Activated CD4-positive, alpha-beta T cell treated with anti-CD3 and anti-CD28 coated beads, Interleukin-2, amount 10 ng/mL, durations not matched to agents 24 days and 14 days (primary cell): ENCODE measurements at places on chromosomes 16 and 17. TPM values are rescaled to one million over a fixed set of nuclear protein-coding genes. Genes with fewer than 3 reads are reported as not detected.

GRB7 gene
- 0.30 TPM in 1 of 2 replicates, not detected in the other for total RNA-seq

TIMM22 gene
- total RNA-seq = 14.7 and 15.7 TPM in 2 replicates

DNA sequence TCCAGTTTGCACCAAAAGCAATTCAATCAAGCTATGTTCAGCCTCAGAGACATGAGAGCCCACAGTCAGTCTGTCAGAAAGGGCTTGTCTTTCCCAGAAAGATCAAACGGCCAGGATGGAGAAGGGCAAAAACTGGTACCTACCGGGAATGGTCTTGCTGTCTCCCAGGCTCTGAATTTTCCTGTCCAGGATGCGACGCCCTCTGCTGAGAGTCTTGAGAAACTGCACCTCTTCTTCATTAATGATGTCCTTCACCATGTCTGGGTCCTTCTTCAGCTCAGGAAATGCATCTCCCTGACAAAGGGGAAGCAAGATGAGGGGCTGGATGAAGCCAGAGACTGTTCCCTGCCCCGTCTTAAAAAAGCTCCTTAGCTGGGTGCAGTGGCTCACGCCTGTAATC lies 15.8 kb upstream of the EXOSC6 start:
- peak; percentile 76 for DNase-seq
- peaks cover 66% of the 10 kb centered on the region for H3K36me3 ChIP-seq
- H3K4me3 ChIP-seq = no peak overlapping the region
- H3K27me3 ChIP-seq = no peaks in the 10 kb centered on the region

- peak overlapping the region; percentile 14 for H3K4me3 ChIP-seq
- DNase-seq = peak; percentile 77
- peaks cover 19% of the 10 kb centered on the region for H3K4me1 ChIP-seq
These were observed 17.2 kb upstream of the ALOX15 start for GRCh38 chr17:4658478-4659305.

GRCh38 chr17:72182371-72182873 lies 61.6 kb downstream of the SOX9 start:
- no peak overlapping the region for H3K4me3 ChIP-seq
- H3K27ac ChIP-seq = no peak overlapping the region
- H3K27me3 ChIP-seq = no peaks in the 10 kb centered on the region
- DNase-seq = no peak
- no peaks in the 10 kb centered on the region for H3K4me1 ChIP-seq
- no peaks in the 10 kb centered on the region for H3K36me3 ChIP-seq

- no peak overlapping the region for H3K27ac ChIP-seq
- H3K27me3 ChIP-seq = peaks cover 12% of the 10 kb centered on the region
- no peak for DNase-seq
- no peak overlapping the region for H3K4me3 ChIP-seq
- no peaks in the 10 kb centered on the region for H3K36me3 ChIP-seq
These were observed 36.7 kb upstream of the TANC2 start for GRCh38 chr17:62929320-62929719.

DNA sequence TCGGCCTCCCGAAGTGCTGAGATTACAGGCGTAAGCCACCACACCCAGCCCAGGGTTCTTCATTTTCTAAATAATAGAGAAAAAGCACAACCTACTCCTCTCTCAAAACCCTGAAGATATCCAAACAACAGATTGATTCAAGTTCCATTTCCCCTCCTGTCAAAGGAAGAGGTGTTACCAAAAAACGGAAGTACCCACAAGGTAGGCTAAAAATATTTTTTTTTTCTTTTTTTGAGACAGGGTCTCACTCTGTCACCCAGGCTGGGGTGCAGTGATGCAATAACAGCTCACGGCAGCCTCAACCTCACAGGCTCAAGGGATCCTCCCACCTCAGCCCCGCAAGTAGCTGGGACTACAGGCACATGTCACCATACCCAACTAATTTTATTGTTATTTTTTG lies 18.9 kb downstream of the UTP6 start:
- H3K36me3 ChIP-seq = peaks cover 69% of the 10 kb centered on the region
- no peak overlapping the region for H3K27ac ChIP-seq
- peaks cover 15% of the 10 kb centered on the region for H3K4me1 ChIP-seq
- H3K4me3 ChIP-seq = no peak overlapping the region
- H3K27me3 ChIP-seq = no peaks in the 10 kb centered on the region
- DNase-seq = no peak

DNA sequence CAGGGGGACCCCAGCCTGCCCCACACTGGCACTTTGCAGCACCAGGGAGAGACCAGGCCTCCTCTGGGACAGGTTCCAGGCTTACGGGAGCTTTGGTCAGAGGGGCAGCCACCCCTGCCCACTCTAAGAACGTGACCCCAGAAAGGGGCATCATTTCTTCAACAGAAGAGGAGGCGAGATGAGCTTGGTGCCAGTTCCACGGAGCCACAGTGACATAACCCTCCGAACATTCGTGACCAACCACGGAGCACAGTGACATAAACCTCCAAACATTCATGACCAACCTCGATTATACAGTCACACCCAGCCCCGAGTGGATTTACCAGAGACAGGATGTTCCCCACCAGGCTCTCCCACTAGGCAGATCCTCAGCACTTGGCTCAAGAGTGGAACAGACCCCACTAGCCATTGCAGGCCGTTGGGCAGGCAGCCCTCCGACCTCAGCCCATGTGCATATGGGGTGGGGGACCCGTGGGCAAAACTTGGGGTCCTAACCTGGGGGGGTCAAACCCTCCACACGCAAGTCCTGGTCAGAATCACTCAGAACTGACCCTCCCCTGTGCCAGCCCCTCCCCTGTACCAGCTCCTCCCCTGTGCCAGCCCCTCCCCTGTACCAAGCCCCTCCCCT lies 112.9 kb downstream of the METRNL start:
- H3K4me1 ChIP-seq = peaks cover 18% of the 10 kb centered on the region
- H3K27ac ChIP-seq = no peak overlapping the region
- H3K4me3 ChIP-seq = no peak overlapping the region
- no peaks in the 10 kb centered on the region for H3K27me3 ChIP-seq
- DNase-seq = peak; percentile 59

DNA sequence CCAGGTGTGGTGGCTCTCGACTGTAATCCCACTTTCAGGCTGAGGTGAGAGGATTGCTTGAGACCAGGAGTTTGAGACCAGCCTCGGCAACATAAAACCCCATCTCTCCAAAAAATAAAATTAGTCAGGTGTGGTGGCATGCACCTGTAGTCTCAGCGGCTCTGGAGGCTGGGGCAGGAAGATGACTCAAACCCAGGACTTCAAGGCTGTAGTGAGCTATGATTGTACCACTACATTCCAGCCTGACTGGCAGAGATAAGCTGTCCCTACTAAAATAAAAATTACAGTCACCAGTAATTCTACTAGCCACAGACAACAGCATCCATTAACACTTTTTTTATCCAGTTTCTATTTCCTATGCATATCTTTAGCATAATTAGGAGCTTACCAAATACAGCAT lies 176.3 kb downstream of the CPPED1 start:
- no peaks in the 10 kb centered on the region for H3K27me3 ChIP-seq
- no peaks in the 10 kb centered on the region for H3K36me3 ChIP-seq
- no peak for DNase-seq
- no peak overlapping the region for H3K27ac ChIP-seq
- H3K4me3 ChIP-seq = no peak overlapping the region

DNA sequence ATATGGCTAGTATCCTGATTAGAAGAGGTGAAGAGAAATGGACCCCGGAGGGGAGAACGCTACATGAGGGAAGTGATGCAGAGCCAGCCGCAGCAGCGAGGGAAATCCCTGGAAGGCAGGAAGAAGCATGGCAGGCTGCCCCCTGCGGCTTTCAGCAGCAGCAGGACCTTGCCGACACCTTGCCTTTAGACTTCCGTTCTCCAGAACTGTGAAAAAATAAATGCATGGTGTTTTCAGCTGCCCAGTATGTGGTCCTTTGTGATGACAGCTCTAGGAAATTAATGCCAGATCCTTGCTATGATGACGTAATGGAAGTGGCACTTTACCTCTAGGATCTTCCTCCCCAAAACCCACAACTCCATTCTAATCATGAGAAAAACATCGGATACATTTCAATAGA lies 9.7 kb upstream of the ZFP1 start:
- DNase-seq = peak; percentile 60
- peak overlapping the region; percentile 50 for H3K4me3 ChIP-seq
- H3K4me1 ChIP-seq = peaks cover 8% of the 10 kb centered on the region
- no peak overlapping the region for H3K27ac ChIP-seq
- H3K36me3 ChIP-seq = no peaks in the 10 kb centered on the region

DNA sequence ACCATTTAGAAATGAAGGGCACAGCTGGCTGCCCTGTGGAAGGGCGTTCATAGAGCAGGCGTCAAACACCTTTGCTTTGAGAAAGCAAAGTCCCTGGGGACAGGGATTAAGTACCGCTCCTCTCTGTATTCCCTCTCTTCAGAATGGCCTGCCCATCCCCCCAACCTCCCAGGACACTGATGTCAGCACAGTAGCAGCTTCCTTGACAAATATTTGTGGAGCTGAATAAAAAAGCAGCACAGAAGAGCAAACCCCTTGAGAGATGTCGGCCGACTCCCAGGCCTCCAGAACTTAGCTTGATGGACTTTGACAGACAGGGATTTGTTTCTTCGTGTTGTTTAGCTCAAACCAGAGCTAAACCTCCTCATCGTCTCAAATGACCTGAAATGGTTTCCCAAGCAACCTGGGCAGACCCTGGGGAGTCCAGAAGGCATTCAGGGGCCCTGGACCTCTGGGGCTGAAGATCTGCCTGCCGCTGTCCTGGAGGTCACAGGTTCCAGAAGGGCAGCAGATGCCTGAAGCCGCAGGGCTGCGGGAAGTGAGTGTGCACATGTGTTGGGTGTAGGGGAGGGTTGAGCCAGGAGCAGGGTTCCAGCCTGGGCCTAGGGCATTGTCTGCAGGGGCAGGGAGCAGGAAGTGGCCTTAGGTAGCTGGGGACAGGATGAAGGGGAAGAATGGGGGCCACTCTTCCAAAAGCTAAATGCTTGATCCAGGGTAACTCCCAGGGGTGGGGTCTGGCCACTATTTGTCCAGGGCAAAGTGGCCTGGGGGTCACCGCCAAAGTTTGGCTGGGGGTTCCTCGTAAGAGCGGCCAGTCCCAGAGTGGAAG lies 42.3 kb upstream of the NKD1 start:
- DNase-seq = no peak
- H3K36me3 ChIP-seq = no peaks in the 10 kb centered on the region
- no peak overlapping the region for H3K4me3 ChIP-seq
- no peaks in the 10 kb centered on the region for H3K4me1 ChIP-seq

- H3K4me1 ChIP-seq = no peaks in the 10 kb centered on the region
- no peaks in the 10 kb centered on the region for H3K36me3 ChIP-seq
- no peak overlapping the region for H3K4me3 ChIP-seq
These were observed 75.5 kb downstream of the SHISA9 start for GRCh38 chr16:12976936-12977335.

GRCh38 chr16:49452578-49452977 lies 79.0 kb downstream of the C16orf78 start:
- no peaks in the 10 kb centered on the region for H3K4me1 ChIP-seq
- no peak for DNase-seq
- H3K27ac ChIP-seq = no peak overlapping the region
- no peaks in the 10 kb centered on the region for H3K36me3 ChIP-seq

DNA sequence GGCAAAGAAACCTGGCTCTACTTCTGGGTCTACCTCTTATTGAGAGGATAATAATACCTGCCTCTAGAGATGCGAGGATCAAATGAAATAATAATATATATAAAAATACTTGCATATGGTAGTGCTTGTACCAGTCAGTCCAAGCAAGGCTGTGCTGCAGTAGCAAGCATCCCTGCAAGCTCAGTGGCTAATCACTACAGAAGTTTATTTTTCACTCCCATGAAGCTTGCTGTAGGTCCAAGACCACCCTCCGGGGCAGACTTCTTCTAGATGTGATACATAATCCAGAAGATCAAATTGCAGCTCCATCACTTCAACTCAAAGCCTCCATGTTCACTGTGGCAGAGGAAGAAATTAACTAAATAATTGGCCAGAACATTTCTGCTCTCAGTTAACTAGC lies 48.9 kb upstream of the NKD1 start:
- no peak overlapping the region for H3K27ac ChIP-seq
- no peaks in the 10 kb centered on the region for H3K4me1 ChIP-seq
- no peak overlapping the region for H3K4me3 ChIP-seq
- no peaks in the 10 kb centered on the region for H3K36me3 ChIP-seq
- H3K27me3 ChIP-seq = no peaks in the 10 kb centered on the region

GRCh38 chr16:11100239-11100750 lies 155.7 kb downstream of the SOCS1 start:
- peak; percentile 89 for DNase-seq
- H3K27ac ChIP-seq = peak overlapping the region; percentile 94
- H3K27me3 ChIP-seq = no peaks in the 10 kb centered on the region
- peaks cover 17% of the 10 kb centered on the region for H3K36me3 ChIP-seq
- H3K4me3 ChIP-seq = peak overlapping the region; percentile 71
- H3K4me1 ChIP-seq = peaks cover 75% of the 10 kb centered on the region

GRCh38 chr16:89001117-89002027 lies 24.4 kb upstream of the CBFA2T3 start:
- no peak overlapping the region for H3K4me3 ChIP-seq
- peaks cover 3% of the 10 kb centered on the region for H3K4me1 ChIP-seq
- H3K27ac ChIP-seq = no peak overlapping the region
- H3K27me3 ChIP-seq = peaks cover 16% of the 10 kb centered on the region
- no peaks in the 10 kb centered on the region for H3K36me3 ChIP-seq

- H3K4me3 ChIP-seq = no peak overlapping the region
- H3K4me1 ChIP-seq = peaks cover 7% of the 10 kb centered on the region
- H3K27me3 ChIP-seq = no peaks in the 10 kb centered on the region
These were observed 14.4 kb downstream of the TTC19 start for GRCh38 chr17:16013943-16014407.

DNA sequence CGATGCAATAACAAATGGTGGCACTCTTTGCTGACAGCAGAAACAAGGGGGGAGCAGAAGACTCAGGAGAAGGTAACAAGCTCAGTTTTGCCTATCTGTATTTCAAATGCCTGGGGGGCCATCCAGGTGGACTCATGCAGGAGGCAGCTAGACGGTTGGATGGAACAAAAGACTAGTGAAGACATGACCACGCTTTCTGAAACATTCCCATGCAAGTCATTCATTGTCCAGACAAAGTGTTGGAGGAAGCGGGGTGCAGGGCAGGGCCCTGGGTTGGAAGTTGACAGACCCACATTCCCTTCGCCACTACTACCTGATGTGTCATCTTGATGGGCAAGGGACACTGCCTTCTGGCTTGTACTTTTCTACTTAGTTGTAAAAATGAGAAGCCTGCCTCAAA lies 29.8 kb upstream of the CRYBA1 start:
- H3K4me1 ChIP-seq = peaks cover 4% of the 10 kb centered on the region
- no peak overlapping the region for H3K4me3 ChIP-seq
- H3K27ac ChIP-seq = no peak overlapping the region
- no peak for DNase-seq
